Naive thymus-derived CD4-positive, alpha-beta T cell (primary cell): ENCODE measurements at places on chromosomes 12 and 14. TPM values are rescaled to one million over a fixed set of nuclear protein-coding genes. Genes with fewer than 3 reads are reported as not detected.

GRCh38 chr14:98006008-98006407 lies 1208.8 kb downstream of the VRK1 start:
- DNase-seq: no peak

DNA sequence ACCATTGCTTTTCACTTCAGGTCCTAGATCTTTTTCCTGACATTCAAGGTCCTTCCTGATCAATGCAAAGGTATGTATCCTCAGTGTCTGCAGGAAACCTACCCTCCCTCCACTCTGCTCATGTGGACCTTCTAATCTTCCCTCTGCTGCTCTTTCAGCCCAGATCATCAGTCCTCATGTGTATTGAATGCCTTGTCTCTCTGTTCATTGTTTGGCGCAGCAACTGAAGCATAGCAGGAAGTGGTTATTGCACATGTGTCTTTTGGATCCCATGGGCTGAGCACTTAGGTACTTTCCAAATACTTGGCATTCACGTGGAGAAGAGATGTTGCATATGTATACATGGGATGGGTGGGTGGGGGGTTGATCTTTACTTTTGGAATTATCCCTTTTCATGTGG lies 4.3 kb upstream of the NIN start:
- DNase-seq: peak; percentile 62

DNA sequence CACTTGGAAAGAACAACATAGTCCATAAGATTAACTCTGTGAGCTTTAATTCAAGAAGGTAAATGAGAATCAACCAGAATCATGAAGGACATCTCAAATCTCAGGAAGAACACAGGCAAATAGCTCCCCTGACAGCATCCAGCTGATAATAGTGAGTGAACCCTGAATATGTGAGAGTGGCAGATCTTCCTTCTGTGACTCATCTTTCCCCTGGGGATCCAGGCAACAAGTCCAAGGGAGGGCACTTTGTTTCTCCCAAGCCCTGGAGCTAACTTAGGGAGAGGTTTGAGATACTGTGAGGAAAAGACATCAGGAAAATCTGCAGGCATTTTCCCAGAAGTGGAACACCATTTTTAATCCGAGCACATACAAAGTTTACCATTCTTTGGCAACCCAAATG lies 763.9 kb upstream of the MGAT4C start:
- DNase-seq: no peak

DNA sequence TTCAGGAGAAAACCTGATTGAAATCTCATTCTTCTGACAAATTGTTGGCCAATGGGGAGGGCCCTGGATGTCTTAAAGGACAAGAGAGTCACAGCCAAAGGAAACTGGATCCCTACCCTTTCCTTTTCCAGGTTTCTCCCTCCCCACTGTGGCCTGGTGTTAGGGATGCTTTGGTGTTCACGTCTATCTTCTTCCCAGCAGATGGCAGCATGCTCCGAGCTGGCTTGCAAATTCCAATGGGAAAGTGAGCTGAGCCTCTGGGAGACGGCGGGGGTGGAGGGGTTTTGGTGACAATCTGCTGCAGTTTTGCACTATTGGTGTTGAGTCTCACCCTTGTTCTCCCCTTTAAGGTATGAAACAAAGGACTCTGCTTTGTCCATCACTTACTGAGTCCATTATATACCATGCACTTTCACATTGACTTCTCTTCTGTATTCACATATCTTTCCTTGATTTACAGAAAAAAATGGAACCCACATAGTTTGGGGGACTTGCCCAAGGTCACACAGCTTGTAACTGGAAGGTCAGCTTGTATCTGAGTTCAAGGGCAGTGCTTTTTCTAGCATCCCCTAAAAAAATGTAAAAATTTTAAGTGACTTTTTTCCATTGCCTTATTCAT lies 39.3 kb downstream of the CCDC177 start:
- DNase-seq: no peak

- no peak for DNase-seq
Measured at GRCh38 chr12:81627336-81628189, 131.6 kb downstream of the PPFIA2 start.

- DNase-seq: no peak
Measured at GRCh38 chr12:57173089-57173488, 25.7 kb upstream of the LRP1-AS start.

DNA sequence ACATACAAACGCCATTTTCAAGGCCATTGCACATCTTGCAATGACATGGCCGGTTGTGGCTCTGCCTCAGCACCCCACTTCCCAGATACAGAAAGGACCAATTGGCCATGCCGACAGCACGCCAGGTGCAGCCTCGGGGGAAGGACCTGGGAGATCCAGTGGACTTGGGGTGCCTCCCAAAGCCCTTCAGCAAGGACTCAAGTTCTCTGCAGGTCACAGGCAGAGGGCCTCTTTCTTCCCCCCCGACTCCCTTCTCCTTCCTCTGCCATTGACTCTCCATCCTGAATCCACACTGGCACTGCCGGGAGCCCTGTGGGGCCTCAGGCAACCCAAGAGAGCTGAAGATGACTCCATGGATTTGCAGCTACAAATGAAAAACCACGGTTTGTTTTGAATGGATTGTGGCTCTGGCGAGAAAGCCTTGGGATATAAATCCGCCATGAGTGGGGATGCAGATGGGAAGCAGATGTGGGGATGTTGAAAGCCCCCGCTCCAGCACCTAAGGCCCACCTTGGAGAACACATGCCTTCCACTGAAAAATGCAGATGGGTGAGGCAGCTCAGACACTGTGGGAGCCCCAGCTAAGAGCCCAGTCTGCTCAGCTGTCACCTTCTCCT lies 35.1 kb upstream of the LTBP2 start:
- no peak for DNase-seq

DNA sequence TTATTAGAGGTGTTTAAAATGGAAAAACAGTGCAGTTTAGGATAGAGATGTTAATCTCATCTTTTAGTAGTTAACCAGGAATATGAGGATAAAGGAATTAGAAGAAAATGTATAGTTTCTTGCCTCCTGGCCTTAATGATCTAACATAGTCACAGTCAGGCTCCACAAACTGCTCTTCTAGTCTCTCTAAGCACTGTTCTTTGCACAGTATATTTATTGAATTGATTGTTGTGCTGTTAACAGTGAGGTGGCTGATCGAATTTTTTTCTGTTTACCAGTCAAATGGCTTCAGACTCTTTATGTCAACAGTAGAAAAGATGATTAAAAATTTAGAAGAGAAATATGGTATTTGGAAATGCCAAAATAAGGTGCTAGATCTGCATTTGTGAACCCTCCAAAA lies 37.8 kb downstream of the ATF7IP start:
- DNase-seq: no peak

DNA sequence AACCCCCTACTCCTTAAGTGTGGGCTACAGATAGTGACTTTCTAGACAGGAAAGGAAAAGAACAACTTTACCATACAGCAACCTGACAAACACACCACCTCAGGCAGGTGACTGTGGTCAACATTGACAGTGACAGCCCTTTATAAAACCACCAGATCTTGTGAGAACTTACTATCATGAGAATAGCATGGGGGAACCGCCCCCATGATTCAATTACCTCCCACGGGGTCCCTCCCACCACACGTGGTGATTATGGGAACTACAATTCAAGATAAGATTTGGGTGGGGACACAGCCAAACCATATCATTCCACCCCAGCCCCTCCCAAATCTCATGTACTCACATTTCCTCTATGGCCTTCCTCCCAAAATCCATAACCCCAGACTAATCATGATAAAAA lies 16.3 kb downstream of the OR10P1 start:
- no peak for DNase-seq

DNA sequence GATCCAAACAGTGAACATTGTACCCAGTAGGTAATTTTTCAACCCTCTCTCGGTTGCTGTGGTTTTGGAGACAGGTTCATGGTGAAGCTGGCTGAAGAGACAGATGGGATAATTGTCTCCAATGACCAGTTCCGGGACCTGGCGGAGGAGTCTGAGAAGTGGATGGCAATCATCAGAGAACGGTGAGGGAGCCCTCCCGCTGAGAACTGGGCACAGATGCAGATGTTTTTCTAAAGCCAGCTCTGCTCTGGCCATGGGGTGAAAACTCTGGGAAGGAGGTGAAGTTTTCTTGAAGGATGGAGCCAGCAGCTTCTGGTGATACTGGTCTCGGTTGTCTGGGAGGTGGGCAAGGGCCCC lies 6.2 kb downstream of the KHNYN start:
- no peak for DNase-seq

DNA sequence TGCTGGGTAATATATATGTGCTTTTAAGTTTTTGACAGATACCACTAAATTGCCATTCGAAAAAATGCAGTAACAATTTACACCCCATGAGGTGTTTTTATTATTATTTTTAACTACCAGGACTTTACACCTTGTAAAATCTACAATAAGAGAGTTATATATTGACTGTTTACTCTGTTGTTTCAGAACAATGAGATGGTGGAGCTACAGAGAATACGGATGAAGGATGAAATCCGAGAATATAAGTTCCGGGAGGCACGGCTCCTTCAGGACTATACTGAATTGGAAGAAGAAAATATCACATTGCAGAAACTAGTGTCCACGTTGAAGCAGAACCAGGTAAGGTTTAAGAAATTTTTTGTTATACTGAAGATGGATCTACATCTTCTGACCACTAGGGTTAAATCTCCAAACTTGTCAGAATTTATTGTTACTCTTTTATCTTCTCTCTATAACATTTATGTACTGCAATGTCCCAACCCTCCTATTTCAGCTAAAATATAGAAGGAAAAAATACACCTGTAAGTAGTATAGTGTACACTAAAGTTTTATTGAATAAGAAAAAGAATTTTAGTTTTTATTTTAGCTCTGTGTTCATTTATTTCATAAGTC lies 105.4 kb upstream of the FGD4 start:
- no peak for DNase-seq

The DGKA gene
- 1,164 TPM for total RNA-seq

The PPP1R13B gene
- total RNA-seq: 26.8 TPM

The FAM222A gene
- total RNA-seq: 0.51 and 0.80 TPM in 2 replicates
